ENCODE measurements at places on chromosomes 2 and 18. TPM values are rescaled to one million over a fixed set of nuclear protein-coding genes. Genes with fewer than 3 reads are reported as not detected.

GRCh38 chr18:10927286-10927992 lies 221.9 kb downstream of the PIEZO2 start:
- no peaks in the 10 kb centered on the region for H3K4me1 ChIP-seq
- no peak overlapping the region for H3K27ac ChIP-seq
- no peaks in the 10 kb centered on the region for H3K36me3 ChIP-seq
- no peaks in the 10 kb centered on the region for H3K27me3 ChIP-seq
- H3K4me3 ChIP-seq = no peak overlapping the region
- peak; percentile 82 for DNase-seq

GRCh38 chr18:31789409-31789808 lies 28.7 kb upstream of the SLC25A52 start:
- no peak overlapping the region for H3K27ac ChIP-seq
- no peaks in the 10 kb centered on the region for H3K36me3 ChIP-seq
- H3K4me1 ChIP-seq = no peaks in the 10 kb centered on the region
- no peak for DNase-seq
- no peaks in the 10 kb centered on the region for H3K27me3 ChIP-seq

DNA sequence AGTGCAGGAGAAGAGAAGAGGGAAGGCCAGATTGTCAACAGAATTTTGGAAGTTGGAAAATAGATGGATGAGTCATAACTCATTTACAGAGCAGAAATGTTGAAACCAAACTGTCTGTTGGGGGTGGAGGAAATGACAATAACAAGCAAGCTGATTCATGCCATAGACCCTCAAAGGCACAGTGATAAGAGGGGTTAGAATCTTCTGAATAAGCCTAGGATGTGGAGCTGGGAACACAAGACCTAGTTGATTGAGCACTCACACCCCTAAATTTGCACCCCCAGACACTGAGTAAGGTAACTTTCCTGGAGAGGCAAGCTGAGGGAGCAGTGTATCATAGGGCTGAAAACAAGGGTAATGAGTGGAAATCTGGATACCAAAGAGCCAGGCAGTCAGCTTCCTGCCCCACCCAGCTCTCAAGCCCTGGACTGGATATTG lies 141.4 kb downstream of the SCG2 start:
- no peaks in the 10 kb centered on the region for H3K27me3 ChIP-seq
- H3K27ac ChIP-seq = no peak overlapping the region
- H3K4me3 ChIP-seq = no peak overlapping the region
- no peaks in the 10 kb centered on the region for H3K4me1 ChIP-seq
- no peaks in the 10 kb centered on the region for H3K36me3 ChIP-seq

DNA sequence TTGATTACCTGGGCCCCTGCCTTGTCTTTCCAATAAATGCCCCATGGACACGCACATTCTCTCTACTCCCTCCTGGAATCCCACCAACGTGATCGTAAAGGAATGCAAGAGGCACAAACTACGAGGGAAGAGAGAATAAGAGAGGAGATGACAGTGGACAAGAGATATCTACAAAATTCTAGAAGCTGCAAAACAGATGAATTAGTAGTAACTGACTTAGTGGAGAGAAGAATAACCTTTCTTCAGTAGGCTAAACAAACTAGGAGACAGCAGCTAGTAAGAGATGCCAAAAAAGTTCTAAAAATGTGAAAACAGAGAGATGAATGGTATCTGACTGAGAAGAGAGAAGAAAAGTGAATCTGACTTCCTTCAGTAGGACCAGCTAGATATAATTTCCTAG lies 43.5 kb upstream of the MYCN start:
- H3K4me3 ChIP-seq = no peak overlapping the region
- DNase-seq = no peak
- no peak overlapping the region for H3K27ac ChIP-seq
- peaks cover 7% of the 10 kb centered on the region for H3K4me1 ChIP-seq

GRCh38 chr2:163729636-163730273 lies 6.1 kb downstream of the FIGN start:
- DNase-seq = no peak
- no peaks in the 10 kb centered on the region for H3K27me3 ChIP-seq
- H3K27ac ChIP-seq = peak overlapping the region; percentile 10

GRCh38 chr18:2884706-2885285 lies 38.0 kb downstream of the EMILIN2 start:
- H3K36me3 ChIP-seq = peaks cover 25% of the 10 kb centered on the region
- peaks cover 16% of the 10 kb centered on the region for H3K4me1 ChIP-seq
- H3K27me3 ChIP-seq = no peaks in the 10 kb centered on the region
- DNase-seq = no peak
- H3K27ac ChIP-seq = peak overlapping the region; percentile 74

SGPP2 gene
- 24.6 TPM for total RNA-seq

LRATD1 gene
- total RNA-seq = 1.5 TPM

ABCG8 gene
- total RNA-seq = not detected
